Stimulated activated CD8-positive, alpha-beta memory T cell treated with anti-CD3 and anti-CD28 coated beads, Interleukin-2, amount 100 ng/mL, for 1 hour (primary cell): ENCODE measurements at places on chromosomes 13 and 19.

DNA sequence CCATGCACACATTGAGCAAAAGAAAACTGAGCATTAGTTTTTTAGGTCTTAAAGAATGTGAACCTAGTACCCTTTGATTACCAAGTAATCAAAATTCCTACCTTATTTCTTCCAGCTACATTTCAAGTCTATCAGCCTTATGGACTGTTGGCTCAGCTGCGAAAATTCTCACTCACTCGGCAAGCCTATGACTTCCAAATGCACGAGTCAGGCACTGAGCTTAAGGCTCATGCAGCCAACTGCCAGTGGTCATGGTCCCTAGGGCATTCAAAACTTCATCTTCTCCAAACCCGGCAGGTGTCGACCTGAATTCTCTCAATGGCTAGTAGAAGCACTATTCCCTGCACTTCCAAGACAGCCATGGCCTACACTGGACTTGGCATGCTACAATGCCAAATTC lies 41.2 kb downstream of the RUBCNL start:
- DNase-seq: no peak

DNA sequence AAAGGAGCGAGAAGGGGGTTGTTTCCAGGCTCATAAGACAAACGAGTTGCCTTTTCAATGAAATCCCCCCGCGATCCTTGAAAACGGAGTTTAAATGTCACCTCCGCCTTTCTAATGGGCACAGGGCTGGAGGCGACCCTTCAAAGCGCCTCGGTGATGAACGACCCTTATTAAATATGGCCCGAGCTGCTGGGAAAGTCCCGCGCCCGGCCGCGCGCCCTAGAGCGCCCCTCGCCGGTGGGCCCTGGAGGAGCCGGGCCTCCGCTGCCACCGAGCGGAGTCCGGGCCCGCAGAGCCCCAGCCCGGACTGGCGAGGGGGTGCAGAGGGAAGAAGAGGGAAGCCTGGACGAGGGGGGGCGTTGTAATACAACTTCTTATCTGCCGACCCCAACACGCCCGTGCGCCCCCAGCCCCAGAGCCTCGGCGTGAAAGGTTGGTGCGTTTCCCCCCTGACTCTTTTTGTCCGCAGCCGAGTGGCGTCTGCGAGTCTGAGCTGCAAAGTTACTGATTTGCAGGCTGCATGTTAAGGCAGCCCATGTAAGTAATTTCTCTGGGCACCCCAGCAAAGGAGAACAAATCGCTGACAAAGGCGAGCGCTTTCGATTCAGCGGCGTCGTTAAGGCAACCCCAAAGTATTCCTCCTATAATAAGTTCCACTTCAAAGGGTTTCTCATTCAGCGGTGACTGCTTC lies 11.9 kb downstream of the ZIC5 start:
- DNase-seq: no peak

- DNase-seq: no peak
Measured at GRCh38 chr19:47253467-47253881, 2.9 kb upstream of the CCDC9 start.

DNA sequence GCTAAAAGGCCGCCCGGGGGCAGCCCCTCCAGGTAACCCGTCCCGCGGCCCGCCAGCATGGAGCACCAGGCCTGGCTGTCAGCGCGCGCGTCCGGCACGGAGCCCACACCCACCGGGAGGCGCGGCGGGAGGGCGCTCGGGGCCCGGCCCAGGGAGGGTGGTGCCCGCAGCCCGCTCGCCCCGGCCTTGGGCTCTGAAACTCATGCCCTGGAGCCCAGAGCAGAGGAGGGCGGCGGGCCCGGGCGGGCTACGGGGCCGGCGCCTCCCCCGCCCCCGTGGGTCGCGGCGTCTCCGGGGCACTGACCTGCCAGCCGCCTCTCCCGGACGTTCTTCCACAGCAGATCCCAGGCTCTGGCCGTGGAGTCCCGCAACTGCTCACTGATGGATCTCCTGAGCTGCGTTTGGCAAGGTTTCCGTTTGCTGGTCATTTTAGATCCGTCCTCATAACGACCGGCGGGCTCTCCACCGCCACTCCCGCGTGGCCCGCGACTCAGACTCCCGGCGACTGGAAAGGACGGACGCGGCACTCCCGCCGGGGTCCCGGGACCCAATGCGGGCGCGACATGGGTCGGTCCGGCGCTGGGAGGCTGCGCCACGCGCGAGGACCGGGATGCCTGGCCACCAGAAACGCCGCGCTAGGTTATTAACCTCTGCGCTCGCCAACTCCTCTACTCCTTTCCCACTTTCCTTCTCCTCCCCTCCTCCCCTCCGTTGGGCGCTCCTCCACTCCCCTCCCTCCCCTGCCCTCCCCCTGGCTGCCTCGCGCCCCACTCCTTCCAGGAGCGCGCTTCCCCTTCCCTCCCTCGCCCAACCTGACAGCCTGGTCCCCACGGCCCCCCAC lies 64.7 kb upstream of the STARD13 start:
- DNase-seq: no peak

DNA sequence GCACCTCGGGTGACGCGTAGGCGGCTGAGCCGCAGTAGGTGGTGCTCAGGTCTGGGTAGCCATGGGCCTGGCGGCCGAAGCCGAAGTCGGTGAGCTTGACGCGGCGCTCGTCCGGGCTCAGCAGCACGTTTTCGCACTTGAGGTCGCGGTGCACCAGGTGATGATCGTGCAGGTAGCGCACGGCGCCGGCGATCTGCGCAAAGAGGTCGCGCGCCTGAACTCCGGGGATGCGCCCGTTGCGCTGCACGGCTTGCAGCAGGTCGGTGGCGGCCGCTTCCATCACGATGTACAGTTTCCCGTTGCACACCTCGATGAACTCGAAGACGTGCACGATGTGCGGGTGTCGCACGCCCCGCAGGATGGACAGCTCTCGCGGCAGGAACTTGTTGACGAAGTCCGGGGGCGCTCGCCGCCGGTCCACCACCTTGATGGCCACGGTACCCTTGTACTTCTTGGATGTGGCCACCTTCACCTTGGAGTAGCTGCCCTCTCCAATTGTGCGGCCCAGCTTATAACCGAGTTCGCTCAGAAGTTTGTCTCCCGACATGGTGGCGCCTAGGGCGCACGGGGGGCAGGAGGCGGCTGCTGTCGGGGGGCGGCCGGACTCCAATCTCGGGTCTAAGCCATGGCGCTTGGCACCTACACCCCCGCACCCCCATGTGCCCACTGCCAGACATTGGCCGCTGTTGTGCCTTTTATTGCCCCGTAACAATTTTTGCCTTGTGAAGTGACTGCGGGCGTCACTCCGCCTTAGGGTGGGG lies at the start of gene TSSK6:
Gene TSSK6 (minus strand): TSS at position 668 of the 761 bp plus-strand sequence. CDS start 121 bp downstream, at position 547.
- DNase-seq: no peak

- no peak for DNase-seq
Measured at GRCh38 chr19:34018546-34018945, 153.8 kb upstream of the LSM14A start.
